Immature natural killer cell (primary cell): ENCODE measurements at places on chromosomes 2 and 18.

- DNase-seq, result no peak
Measured at GRCh38 chr18:9737472-9738121, 29.5 kb downstream of the RAB31 start.

GRCh38 chr2:227237786-227238185, 73.4 kb downstream of the COL4A3 start:
- no peak for DNase-seq

DNA sequence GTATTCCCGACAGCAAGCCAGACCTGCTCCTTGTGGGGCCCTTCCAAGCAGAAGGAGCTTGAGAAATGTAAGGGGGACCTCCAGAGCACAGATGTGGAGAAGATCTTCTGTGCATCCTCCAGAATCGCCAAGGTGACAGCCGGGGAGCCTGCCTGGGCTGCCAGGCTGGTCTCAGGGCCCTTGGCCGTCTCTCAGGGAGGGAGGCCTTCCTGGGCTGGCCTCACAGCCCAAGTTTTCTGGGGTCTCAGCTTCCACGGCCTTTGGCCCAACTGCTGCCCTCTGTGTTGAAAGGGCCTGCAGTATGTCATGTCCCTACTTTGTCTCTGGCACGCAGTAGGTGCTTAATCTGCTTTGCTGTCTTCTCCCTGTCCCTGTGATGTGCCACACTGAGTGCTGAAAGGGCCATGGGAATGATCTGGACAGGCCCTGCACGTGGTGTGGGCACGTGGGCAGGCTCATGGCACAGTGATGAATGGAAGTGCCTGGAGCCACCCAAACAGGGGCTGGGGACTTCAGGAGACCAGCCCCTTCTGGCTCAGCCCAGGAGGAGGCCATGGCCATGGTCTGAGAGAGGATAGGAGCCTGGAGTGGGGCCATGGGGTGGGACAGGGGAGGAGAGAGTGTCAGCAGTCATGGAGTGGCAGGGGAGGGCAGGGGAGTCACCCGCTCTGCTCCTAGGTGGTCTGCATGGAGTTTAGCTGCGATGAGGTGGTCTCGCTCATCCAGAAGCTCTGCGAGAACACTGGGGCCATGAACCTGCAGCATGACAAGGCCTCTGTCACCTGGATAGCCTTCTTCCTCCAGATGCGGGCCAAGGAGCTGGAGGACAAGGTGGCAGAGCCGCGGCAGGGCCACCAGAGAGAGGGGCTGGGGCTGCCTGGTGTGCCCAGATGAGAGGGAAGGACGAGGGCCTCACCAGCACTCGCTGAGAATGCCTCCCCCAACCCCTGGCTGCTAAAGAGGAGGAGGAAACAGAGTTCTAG, 35.4 kb downstream of the HJURP start:
- no peak for DNase-seq

DNA sequence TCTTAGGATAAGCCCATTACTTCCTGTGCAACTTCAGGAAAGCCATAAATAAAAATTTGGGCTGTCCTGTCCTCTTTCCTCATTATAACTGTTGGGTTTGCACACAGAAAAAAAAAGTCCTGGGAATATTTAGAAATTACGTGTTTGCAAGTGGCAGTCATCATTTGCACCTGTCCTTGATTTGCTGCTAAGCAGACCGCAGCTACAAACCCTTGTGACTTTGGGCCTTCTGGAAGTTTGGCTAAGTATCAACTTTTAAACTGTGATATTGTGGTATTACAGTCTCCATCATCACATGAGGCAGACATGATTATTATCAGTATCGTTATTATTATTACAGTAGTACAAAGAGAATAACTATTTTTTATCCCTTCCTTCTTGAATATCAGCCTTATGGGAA, 260.7 kb upstream of the SESTD1 start:
- no peak for DNase-seq

DNA sequence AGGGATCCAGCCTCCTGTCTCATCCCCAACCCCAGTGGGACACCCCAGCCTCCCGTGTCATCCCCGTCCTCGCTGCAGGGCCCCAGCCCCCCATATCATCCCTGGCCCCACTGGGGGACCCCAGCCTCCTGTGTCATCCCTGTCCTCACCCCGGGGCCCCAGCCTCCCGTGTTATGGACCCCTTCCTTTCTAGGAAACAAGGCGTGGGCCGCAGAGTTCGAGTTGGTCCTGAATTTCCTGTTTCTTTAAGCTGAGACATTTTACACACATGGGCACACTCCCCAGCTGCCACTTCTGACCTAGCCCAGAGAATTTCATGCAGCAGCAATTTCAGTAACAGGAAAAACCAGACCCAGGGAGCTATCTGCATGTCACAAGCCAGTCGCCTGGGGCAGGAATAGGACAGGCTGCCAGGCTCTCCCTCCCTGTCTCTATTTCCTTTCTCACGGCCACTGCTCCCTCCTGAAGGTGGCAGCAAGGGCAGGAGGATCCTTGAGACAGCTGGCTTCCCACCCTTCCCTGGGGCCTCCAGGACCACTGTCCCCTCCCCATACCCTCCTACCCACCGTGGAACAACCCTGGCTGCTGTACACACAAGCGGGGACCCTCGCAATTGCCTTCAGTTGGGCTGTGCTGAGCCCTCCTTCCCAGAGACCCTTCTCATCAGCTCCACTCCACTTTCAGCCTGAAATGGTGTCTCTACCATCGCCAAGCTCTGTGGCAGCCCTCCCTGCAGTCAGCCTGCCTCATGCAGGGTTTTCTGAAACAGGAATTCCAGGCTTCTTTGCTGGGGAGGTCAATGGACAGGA, 141.9 kb upstream of the ID2 start:
- DNase-seq, result no peak

DNA sequence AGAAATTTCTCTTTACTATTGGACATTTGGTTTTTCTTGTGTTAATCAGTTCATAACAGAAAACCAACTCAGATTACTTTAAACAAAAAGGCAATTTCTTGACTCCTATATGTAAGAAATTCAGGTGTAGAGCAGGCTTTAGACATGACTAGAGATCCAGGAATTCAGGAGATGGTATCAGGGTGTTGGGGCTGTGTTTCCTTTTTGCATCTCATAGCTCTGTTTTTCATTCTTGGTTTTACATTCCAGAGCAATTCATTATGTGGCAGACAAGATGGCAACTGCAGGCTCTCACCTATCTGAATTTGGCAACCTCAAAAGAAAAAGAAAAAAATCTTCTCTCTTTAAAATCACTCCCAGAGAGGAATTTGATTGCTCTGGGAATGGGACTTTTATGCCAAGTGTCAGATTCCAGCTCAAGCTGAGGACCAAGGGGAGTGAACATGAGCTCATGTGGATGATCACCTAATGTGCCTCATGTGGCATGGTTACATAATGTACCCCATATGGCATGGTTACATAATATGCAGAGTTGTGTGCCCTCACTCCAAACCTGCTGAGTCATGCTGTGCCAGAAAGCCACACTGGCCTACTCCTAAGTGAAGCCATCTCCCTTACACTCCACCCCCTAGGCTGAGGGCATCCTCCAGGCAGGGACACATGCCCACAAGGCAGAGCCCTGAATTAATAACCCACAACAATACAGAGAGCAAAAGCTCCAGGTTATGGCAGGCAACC, 282.7 kb downstream of the MBD2 start:
- DNase-seq, result no peak

DNA sequence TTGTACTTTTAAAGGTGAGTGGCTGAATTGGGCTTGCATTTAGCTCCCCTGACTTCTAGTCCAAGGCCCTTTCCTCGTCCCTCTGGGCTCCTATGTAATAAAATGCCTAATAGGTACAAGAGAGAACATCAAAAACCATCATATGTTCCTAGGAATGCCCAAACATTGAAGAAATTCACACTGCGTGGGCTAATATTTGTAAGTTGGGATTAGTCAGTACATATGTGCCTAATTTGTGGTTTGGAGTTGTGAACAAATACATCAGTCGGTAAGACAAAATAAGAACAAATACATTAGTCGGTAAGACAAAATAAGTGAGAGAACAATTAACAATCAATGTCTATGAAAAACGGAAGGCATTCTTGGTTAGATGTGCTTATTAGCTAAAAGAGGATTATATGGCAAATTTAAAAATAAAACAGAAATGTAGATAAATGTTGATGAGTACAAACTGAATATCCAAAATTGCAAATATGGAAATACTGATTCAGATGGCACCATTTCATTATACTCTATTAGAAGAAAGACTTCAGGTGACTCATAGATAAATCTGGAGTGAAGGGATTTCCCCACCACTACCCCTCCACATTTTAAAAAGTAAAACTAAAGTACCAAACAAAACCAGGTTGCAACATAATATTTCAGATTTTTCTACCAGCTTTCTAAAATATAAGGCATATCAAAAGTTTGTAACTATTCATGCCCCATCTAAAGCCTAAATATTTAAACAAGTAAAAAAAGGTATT, 325.4 kb downstream of the ZEB2 start:
- DNase-seq, result no peak

DNA sequence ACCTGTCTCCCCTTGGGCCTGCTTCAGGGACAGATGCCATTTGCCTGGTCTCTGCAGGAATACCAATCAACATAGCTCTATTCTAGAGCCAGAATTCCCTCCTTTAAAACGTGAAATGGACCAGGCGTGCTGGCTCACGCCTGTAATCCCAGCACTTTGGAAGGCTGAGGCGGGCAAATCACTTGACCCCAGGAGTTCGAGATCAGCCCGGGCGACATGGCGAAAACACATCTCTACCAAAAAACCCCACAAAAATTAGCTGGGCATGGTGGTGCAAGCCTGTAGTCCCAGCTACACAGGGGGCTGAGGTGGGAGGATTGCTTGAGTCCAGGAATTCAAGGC, 127.0 kb downstream of the PLEKHM3 start:
- no peak for DNase-seq

DNA sequence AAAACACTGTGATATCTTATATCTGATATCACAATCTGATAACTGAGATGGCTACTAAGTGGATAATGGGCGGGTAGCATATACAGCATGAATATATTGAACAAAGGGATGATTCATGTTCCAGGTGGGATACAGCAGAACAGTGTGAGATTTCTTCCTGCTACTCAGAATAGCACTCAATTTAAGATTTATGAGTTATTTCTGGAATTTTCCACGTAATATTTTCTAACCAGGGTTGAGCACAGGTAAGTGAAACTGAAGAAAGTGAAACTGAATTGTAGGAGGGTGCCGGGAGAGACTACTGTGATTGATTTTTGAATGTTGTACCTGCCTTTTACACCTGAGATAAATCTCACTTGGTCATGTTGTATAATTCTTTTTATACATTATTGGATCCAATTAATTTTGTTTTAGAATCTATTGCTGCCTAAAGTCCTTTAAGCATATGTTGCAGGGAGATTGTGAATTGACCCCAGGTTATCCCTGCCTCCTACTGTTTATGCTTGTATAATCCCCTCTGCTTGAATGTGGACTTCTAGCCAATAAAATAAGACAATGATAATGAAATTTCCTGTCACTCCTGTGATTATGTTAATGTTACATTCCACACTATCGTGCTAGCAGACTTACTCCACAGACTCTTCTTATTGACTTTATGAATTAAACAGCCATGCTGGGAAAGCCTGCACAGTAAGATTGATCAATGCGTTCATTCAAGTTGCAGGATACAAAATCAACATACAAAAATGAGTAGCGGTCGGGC, 67.6 kb upstream of the RBBP8 start:
- DNase-seq, result no peak

DNA sequence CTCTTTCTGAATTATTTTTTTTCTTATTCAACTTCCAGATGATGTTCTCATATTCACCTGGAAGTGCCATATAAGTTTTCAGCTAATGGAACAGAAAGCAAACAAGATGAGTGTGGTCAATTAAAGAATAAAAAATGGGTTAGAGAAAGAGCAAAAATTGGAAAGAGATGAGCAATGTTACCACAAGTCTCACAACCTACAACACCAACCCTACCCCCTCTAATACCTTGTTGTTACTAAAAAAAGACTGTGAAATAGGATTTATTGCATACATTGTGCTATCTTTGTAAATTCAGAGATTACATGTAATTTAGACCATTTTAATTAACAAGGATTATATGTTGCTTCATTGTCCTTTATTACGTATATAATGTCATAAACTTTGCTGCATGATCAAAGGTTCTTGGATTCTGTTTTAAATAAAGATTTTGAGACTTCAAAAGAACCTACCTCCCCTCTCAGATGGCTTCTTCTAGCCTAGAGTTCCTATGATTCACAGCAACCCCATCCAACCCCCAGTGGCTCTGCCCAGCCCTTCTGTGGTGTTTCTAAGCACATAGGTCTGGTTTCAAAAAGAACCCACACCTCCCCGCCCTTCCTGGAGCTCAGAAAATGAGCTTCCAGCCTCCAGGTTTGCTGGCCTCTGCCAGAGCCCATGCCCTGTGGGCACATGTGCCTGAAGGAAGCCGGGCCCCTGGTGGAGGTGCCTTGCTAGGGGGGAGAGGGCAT, 24.7 kb downstream of the LGALSL start:
- no peak for DNase-seq

DNA sequence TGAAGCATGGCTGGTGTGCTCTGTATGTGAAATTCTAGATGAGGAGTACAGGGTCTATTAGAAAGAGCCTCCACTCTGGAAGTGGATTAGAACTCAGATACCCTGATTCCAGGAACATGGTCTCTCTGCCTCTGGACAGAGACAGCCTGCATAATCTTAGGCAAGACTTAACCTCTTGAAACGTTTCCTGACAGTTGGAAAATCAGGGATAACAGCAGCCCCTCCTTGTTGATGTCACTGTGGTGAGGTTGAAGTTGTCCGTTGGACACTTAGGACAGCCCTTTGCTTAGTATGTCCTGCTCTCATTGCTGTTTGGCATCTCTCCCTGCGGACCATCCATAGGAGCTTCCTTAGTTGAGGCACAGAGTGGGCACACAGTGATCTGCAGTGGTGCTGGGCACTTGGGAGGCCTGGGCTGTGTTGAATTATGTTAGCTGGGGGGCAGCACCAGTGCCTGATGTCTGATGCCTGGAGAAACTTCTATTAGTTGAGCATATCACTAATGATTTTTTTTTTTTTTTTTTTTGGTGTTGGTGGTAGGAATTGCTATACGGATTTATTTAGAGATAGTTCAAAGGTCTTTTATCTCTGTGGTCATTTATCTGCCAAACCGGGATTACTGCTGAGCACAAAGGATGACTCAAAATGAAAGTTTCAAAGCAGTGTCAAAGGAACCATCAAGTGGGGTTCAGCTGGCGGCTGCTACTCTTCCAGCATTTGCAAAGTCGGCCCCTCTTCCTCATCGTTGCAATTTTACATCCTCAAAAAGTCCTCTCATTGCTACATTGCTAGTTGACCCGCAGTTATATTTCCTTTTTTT, 28.8 kb downstream of the SETBP1 start:
- DNase-seq, result no peak

DNA sequence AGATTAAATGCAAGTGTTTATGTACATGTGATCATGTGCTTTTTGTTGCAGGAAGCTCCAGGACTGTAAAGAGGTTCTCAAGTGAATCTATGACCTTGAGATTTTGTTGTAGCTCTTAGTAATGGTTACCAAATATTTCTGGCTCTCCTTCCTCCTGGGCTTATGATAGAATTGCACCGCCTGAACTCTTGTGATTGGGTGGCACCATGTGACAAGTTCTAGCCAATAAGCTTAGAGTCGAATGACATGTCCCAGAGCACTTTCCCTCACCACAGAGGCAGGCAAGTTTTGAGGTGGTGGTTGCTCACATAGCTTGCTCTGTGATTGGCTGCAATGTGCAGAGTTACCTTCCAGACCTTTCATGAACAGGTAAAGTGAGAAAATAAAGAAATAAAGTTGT, 8.9 kb upstream of the SCG2 start:
- DNase-seq, result no peak
